ENCODE measurements at places on chromosomes 7 and 10. TPM values are rescaled to one million over a fixed set of nuclear protein-coding genes. Genes with fewer than 3 reads are reported as not detected.

HTRA1 gene
- 1,894 TPM for total RNA-seq

AOAH gene
- not detected for total RNA-seq

TLL2 gene
- total RNA-seq = 0.11 TPM

GRCh38 chr10:1657479-1657878 is 79.8 kb downstream of the ADARB2 start:
- no peak for DNase-seq

- DNase-seq = no peak
Observed at GRCh38 chr10:61850376-61850775, 51.1 kb upstream of the ARID5B start.

DNA sequence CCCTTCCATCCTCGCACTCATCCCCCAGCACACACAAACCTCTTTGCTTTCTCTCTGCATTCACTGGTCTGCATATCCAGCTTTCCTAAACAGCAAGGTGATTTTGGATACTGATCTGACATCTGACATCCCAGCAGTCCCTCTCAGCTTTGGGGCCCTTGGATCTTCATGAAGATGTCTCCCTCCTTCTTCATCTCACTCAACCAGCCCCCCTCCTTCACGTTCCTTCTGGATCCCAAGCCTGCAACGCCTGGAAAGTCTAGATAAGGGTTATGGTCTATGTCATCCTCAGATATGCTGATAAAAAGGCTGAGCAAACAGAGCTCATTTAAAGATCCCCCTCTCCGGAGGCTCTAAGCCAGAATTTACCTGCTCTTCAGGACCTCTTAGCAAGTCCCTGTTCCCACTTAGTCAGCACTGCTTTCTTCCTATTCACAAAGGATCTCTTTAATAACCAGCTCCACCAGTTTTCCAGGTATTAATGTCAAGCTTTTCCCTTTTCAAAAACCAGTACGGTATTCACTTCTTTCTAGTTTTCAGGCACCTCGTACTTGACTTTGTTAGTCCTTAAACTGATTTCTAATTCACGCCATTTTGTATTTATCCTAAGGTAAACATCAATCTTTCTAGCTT is 38.9 kb downstream of the CREB3L2 start:
- DNase-seq = no peak

- peak; percentile 59 for DNase-seq
Observed at GRCh38 chr7:106283831-106284713, 711 bp downstream of the NAMPT start.

DNA sequence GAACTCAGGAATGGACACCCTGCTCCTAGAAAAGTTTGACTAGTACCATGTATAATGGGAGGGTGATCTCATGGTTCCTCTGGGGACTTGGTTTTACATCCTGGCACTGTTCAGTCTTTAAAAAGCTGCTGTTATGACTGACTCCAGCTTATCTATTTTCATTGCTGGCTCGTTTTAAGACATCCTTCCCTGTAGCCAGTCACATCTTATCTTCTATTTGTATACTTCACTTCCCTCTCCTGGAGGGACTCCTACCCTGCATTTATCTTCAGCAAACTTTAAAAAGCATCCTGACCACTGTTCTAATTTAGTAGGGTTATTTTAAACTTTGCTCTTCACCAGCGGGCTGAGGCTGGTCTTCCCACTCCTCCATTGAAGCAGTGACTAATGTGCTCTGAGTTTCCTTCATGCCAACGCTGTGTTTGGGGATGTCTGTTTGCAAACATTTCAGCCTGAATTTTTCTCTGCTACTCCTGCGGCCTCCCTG is 72.9 kb upstream of the ARMC3 start:
- peak; percentile 43 for DNase-seq

GRCh38 chr10:8061274-8062211 is 7.1 kb downstream of the GATA3 start:
- DNase-seq = no peak
